CD4-positive, alpha-beta T cell treated with Interleukin-10 for 1 hour (primary cell): ENCODE measurements at places on chromosomes 12 and 14.

DNA sequence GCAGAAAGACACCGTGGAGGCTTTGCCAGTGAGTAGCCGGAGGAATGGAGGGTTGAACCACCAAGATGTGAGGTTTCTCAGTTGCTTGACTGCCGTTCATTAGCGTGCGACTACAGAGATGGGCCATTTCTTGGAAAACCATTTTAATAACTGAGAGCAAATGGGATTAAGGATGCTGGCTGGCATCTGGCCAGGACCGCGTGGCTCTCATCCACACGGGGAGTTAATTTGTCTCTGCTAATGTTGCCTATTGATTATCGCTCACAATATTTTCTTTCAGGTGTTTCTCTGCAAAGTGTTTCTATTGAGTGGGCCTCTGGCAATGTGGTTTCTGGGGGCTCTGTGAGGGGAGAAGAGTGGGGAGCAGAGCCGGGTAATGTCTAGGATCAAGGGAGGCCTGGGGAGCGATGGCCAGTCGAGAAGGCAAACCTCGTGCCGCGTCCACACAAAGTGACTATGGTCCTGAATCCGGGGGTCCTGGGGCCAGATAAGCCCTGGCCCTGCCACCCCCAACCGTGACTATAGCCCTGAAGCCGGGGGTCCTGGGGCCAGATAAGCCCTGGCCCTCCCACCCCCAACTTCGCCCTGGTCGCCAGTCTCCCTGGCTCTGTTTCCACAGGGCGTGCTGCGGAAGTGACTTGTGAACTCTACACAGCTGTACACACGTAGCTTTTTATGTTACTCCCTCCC is 110.6 kb downstream of the PRMT8 start:
- DNase-seq, result no peak

DNA sequence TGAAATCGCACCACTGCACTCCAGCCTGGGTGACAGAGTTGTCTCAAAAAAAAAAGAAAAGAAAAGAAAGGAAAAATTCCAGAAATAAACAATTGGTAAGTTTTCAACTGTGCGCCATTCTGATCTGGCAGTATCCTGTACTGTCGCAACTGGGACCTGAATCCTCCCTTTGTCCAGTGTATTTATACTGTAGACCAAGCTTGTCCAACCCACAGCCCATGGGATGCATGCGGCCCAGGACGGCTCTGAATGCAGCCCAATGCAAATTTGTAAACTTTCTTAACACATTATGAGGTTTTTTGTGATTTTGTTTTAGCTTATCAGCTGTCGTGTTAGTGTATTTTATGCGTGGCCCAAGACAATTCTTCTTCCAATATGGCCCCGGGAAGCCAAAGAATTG is 84.7 kb downstream of the TMCC3 start:
- DNase-seq, result no peak

DNA sequence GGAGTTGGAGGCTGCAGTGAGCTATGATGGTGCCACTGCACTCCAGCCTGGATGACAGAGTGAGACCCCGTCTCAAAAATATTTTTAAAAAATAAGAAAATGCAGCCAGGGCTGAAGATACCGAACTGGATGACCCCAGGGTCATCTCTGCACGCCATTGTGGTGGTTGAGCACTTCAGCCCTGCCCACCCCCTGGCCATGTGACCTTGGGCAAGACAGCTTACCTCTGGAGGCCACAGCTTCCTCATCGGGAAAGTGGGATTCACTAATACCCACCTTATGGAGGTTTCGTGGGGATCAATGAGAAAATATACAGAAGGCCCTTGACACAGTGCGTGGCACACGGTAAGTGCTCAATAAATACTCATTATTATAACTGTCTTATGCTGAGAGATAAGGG is 25.5 kb downstream of the MVK start:
- DNase-seq, result no peak

GRCh38 chr12:14510574-14510973 is 57.1 kb downstream of the PLBD1 start:
- DNase-seq, result no peak

DNA sequence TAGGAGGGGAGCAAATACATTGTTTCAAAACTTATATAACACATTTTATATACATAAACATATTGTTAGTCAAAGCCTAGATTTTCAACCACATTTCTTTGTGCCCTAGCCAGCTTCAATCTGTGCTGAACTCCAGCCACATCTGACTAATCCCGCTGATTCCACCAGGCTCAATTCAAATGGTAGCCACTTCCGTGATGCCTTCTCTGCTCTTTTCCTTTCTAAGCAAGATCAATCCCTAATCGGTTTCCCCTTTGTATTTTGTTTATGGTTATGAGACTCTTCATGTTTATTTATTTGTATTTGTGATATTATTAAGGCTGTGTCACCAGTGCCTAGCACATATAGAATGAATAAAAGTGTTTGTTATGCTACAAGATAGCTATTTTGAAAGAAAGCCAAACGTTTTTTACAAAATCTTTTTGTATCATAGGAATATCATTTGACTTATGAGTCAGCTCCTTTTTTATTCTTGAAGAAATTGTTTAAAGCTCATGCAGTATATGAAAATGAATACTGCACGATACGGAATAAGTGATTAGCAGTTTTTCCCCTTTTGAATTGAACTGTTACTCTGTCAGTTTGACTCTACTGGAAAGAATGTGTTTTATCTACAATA is 110.2 kb downstream of the PLEKHA5 start:
- no peak for DNase-seq

DNA sequence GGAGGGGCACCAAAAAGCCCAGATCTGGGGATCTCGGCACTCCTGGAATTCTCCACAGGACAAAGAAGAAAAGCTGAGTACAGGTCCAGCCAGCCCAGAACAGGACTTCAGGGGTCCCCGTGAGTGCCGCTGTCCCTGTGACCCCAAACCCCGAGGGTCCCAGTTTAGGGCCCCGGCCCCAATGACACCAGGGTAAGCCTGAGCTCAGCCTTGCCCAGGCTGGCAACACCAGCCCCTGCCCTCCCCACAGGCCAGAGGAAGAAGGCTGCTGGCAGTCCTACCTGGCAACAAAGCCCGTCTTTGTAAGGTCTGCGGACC is 1.8 kb downstream of the CDK2AP1 start:
- no peak for DNase-seq

DNA sequence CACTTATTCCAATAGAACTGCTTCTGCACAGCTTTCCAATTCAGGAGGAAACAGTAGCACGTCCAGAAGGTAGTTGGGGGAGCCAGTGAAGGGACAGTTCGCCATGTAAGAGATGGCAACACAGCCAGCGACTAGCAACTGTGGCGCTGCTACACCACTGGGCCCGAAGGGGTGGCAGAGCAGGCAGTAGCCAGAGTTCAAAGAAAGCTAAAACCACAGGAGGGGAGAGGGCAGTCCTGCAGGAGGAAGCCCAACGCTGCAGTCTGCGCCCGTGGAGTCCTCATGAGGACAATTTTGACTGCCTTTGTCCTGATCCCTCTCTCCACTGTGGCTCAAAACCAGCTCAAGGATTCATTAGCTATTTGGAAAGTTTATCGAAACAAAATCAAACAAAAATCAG is 591.2 kb downstream of the VRK1 start:
- no peak for DNase-seq

GRCh38 chr12:9064815-9065606 is 50.7 kb downstream of the A2M start:
- no peak for DNase-seq

- no peak for DNase-seq
Measured at GRCh38 chr12:1792406-1792805, 28.0 kb upstream of the LRTM2 start.

DNA sequence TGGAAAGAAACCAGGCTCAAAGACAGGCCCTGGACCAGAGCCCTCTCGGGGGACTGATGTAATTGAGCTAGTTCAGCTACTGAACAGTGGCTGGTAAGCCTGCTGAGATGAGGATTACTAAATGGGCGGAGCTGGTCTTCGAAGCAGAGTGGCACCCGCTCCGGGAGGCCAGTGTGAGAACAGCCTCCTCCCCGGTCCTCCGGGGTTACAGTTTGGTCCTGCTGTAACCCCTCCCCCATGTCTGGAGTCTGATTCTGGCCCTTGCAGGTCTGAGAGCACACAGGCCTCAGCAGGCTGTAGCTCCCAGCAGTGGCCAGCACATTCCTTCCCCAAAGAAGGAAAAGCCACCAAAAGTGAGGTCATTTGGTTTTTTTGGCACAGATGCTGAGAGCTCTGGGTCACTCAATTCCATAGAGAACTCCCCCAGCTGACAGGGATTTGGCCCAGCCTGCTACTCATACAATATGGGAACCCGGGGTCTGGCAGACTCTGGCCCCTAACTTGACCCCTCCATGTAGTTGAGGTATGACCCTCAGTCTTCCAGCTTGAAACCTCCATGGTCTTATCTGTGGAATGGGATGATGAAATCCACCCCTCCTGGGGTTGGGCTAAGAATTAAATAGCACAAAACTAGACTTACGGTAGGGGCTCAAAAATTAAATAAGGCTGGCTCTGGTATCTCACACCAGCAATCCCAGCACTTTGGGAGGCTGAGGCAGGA is 39.0 kb downstream of the ACTN1 start:
- DNase-seq, result no peak

DNA sequence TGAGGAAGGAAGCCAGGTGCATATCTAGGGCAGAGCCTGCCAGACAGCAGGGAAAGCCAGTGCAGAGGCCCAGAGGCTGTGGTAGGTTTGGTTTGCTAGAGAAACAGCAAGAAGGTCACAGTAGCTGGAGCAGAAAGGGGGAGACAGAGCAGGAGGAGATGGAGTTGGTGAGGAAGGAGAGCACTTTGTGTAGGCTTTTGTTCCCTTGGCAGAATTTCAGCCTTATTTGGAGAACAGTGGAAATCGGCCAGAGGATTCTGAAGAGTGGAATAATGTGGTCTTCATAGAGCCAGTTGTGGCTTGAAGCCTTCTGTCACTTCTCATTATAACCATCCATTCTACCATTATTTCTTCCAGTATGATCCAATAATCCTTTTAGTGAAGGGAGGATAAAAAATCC is 212.9 kb upstream of the FAR2 start:
- no peak for DNase-seq

- no peak for DNase-seq
Measured at GRCh38 chr14:100651999-100652508, 64.8 kb upstream of the BEGAIN start.

DNA sequence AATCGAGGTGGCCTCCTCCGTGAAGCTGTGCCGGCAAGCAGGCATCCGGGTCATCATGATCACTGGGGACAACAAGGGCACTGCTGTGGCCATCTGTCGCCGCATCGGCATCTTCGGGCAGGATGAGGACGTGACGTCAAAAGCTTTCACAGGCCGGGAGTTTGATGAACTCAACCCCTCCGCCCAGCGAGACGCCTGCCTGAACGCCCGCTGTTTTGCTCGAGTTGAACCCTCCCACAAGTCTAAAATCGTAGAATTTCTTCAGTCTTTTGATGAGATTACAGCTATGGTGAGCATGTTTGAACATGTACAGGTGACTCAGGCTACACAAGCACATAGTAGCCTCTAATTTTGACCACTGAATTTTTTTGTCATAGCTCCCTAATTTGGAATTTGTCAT is 59.7 kb downstream of the ATP2A2 start:
- DNase-seq, result no peak

GRCh38 chr12:19288161-19288560 is 151.1 kb upstream of the AEBP2 start:
- no peak for DNase-seq

- DNase-seq, result no peak
Measured at GRCh38 chr12:86711731-86712130, 455.5 kb upstream of the MGAT4C start.

GRCh38 chr12:113479590-113480335 is 8.1 kb upstream of the LHX5 start:
- DNase-seq, result peak; percentile 8

GRCh38 chr12:26088998-26089397 is 35.8 kb downstream of the BHLHE41 start:
- no peak for DNase-seq

- no peak for DNase-seq
Measured at GRCh38 chr12:59803735-59804134, 207.9 kb downstream of the SLC16A7 start.

GRCh38 chr12:12008931-12009611 is 61.7 kb upstream of the BCL2L14 start:
- peak; percentile 69 for DNase-seq

- DNase-seq, result no peak
Measured at GRCh38 chr14:38255408-38255672, 553 bp downstream of the CLEC14A start.

GRCh38 chr14:22107753-22108152 is 434.1 kb upstream of the OR4E1 start:
- no peak for DNase-seq

DNA sequence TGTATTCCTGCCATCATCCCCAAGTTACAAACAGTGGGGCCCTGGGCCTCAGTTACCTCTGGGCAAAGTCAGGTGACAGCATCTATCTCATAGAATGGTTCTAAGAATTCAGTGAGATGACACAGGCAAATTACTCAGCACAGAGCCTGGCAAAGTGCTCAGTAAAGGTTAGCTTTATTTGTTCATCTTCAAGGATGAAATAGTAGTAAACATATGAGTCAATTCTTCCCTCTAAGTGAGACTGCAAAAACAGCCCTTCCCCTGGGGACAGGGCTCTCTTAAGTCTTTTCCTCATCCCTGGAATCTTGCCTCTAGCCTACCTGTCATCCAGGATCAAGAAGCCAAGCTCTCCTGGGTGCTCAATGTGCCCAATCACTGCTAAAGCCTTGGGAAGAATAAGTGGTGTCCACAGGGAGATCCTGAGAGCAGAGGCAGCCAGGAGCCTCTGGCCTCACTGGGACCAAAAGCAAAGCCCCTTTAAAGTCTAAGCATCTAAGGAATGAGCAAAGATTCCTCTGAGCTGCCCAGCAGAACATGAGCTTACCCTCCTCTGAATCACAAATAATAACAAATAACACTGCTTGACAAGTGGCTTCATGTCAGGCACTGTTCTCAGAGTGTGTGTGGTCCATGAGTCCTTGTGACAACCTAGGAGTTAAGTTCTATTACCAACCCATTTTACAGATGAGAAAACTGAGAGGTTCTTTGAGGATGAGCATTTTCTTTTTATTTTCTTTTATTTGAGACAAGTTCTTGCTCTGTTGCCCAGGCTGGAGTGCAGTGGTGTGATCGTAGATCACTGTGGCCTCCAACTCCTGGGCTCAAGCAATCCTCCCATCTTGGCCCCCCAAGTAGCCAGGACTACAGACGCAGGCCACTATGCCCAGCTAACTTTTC is 12.1 kb downstream of the NUAK1 start:
- DNase-seq, result no peak

GRCh38 chr14:102692334-102692733 is 84.9 kb upstream of the TRAF3 start:
- no peak for DNase-seq
